ENCODE measurements at places on chromosomes 4 and X. TPM values are rescaled to one million over a fixed set of nuclear protein-coding genes. Genes with fewer than 3 reads are reported as not detected.
A peak's percentile ranks its signal among the peaks of the same experiment; 100 is the strongest.

GRCh38 chrX:53631156-53631555 lies 55.4 kb downstream of the HUWE1 start:
- no peak for DNase-seq

GRCh38 chr4:7128644-7129043 lies 60.8 kb upstream of the GRPEL1 start:
- no peak for DNase-seq

DNA sequence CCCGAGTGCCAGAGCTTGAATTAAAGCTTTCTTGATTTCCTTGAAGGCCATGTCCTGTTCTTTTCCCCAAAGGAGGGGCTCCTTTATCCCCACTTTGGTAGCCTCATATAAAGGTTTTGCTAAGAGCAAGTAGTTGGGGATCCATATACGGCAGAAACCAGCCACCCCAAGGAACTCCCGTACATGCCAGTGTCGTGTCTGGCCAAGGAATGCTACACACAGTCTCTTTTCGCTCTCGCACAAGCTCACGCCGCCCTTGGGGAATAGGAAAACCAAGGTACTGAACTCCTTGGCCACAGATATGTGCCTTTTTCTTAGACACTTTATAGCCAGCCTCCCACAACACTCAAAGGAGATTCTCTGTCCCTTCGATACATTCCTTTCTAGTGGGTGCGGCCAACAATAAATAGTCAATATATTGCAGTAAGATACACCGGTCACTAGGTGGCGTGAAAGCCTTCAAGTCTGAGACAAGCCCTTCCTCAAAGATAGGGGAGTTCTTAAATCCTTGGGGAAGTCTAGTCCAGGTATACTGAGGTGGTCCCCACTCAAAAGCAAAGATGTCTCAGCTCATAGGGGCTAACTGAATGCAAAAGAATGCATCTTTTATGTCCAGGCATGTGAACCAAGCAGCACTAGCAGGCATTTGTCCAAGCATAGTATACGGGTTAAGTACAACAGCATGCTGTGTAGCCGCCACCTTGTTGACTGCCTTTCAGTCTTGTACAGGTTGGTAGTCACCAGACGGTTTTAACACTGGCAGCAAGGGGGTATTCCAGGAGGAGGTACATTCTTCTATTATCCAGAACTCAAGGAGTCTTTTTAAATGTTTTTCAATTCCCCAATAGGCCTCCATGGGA lies 57.8 kb upstream of the XAGE1B start:
- peak; percentile 59 for DNase-seq

GRCh38 chr4:15913631-15913970 lies 24.9 kb downstream of the FGFBP1 start:
- peak; percentile 93 for DNase-seq

GRCh38 chr4:187090401-187090800 lies 366.7 kb upstream of the FAT1 start:
- peak; percentile 75 for DNase-seq

DNA sequence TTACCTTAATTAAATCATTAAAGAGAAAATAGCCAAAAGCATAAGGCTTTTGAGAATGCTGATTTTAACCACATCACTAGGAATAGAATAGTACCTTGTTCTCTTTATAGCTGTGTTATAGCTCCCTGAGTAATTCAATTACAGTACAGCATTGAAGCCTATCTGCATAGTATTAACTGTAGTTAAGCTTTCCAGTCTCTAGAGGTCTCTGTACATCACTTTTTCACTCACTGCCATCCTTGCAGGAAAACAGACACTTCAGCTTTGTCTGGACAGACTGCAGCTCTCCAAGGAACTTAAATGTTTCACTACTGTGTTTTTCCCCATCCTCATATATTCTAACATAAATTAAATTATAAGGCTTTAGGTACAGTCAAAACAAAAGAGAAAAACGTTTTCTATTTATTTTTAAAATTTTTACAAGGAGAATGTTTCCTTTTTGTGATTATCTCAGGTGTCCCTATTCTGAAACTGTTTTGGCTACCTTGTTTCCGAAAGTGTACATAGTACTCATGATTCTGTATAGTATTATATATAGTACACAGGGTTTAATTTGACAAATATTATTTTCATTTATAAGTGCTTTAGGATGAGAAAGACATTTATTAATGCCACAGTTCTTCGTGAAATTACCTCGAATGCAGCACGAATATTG lies 407.9 kb downstream of the PCDH18 start:
- peak; percentile 49 for DNase-seq

GRCh38 chr4:107931775-107932321 lies 499 bp downstream of the CYP2U1 start:
- DNase-seq: no peak

DNA sequence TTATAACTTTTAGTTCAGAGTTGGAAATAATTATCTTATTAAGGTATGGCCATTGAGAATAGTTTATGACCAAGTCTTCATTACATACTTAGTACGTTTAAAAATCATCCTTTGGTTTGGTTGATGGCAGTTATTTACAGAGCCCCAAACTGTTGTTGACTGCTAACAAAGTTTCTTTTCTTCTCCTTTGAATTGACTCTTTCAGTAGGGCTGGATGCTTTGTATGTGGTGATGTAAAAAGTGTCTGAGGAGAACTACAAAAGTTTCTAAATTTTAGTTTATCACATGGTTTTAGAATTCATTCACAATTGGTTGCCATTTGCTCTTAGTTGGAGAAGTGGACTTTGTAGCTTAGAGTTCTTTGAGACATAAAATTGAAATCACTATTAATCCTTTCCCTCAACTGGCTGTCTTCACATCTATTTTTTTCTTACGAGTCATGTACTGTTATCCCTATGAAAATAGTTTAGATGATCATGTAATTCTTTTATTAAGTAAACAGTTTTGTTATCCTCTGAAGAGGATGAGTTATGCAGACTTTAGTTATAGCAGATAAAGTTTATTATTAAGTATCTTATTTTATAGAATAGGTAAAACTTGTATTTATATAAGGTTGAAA lies 14.8 kb downstream of the PTPN13 start:
- no peak for DNase-seq

DNA sequence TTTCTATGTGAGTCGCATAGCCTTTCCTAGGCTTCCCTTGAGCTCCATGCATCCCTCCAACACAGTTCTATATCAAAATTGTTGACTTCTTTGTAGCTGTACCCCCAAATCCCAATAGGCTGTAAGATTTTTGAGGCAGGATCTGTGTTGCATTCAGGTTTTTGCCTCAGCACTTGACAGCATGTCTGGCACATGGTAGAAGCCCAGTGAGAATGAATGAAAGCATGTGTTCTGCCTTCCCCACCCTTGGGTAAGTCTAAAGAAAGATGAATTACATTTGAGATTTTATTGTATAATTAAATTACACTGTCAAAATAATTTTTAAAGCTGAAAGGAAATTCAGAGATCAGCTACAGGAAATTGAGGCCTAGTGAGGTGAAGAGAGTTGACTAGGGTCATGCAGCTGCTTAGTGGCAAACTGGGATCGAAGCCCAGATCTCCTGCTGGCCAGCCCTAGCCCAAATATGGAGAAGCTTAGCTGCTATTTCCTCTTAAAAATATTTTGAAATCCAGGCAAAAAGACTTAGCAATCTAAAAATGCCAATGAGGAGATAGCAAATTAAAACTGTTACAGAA lies 122.5 kb downstream of the SPATA18 start:
- DNase-seq: peak; percentile 7

GRCh38 chr4:41611881-41612871 lies 74.2 kb downstream of the LIMCH1 start:
- peak; percentile 41 for DNase-seq

GRCh38 chr4:27692868-27693634 lies 832.4 kb downstream of the STIM2 start:
- no peak for DNase-seq

DNA sequence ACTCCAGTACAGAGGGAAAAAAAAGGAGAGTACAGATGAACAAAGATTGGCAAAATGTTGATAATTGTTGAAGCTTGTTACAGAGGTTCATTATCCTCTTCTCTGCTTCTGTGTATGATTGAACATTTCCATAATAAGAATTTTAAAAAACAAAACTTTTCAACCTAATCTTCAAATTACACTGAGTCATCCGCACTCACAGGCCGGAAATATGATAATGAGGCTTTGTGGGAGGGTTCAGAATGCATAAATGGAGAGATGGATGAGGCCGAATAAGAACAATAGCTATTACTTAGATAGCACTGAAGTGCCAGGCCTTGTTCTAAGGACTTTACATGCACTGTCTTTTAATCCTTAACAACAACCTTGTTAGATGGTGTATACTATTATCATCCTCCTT lies 4.6 kb upstream of the ERCC6L start:
- DNase-seq: peak; percentile 57

DNA sequence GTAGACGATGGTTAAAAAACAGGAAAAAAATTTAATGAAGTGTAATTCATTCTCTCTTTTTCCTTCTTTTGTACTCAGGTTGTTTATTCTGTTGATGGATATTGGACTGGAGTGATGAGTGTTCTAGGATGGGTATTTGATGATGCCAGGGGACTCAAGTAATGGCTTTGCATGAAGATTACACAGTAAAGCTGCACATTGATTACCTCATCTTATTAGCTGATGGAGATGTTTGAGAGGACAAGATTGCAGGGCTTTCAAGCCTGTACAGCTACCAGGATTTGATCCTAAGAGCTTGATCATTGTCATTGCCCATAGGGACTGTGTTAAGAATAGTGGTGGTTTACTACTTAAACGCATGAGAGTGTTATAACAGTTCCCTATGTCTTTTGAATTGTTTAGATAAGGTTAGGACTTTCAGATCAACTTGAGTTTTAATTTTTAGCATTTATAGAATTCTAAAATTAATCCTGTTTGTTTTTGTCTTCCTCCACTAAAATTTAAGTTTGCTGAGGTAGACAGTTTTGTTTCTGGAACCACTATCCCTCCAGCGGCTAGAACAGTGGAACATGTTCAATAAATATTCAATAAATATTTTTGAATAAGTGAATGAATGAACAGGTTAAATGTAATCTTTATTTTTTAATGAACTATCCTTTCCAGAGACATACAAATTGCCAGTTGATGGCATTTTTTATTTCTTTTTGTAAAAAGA lies 58.2 kb downstream of the GAB1 start:
- DNase-seq: no peak

DNA sequence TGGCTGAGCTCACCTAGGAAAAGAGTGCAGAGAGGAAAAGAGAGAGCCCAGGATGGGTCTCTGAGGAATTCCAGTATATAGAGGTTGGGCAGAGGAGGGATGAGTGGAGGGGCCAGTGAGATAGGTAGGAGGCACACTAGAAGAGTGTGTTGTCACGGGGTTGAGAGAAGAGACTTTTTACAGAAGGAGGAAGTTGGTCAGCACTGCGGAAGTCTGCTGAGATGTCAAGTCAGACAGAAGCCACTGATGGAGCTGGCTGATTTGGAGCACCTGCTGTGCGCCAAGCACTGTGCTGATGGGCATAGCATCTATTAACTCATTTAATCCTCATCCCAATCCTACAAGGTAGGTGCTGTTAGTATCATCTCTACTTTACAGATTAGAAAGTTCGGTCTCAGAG lies 60.4 kb downstream of the EFNB1 start:
- DNase-seq: no peak

DNA sequence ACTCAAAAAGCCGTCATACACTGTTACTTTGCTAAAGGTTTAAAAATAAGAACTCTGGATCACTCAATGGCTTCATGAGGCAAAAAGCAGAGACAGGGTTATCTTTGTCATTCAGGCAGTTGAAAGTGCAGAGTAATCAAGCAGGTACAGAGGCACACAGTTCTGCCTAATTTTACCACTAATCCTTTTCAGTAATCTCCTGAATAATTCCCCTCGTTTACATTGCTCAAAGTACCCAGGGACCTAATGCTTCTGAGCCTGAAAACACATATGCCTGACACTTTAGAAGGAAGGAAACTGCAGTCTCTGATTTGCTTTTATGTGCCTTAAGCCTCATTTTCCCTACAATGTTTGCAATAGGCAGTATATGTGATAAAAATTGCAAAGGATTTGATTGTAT lies 71.4 kb upstream of the TRAM1L1 start:
- no peak for DNase-seq

GRCh38 chr4:102399021-102399420 lies 53.7 kb upstream of the SLC39A8 start:
- DNase-seq: no peak

GRCh38 chr4:153205757-153206156 lies 1.5 kb downstream of the TRIM2 start:
- DNase-seq: peak; percentile 58

GRCh38 chr4:174211622-174212044 lies 71.8 kb downstream of the FBXO8 start:
- DNase-seq: no peak

GRCh38 chr4:8675906-8676305 lies 83.3 kb downstream of the CPZ start:
- no peak for DNase-seq

DNA sequence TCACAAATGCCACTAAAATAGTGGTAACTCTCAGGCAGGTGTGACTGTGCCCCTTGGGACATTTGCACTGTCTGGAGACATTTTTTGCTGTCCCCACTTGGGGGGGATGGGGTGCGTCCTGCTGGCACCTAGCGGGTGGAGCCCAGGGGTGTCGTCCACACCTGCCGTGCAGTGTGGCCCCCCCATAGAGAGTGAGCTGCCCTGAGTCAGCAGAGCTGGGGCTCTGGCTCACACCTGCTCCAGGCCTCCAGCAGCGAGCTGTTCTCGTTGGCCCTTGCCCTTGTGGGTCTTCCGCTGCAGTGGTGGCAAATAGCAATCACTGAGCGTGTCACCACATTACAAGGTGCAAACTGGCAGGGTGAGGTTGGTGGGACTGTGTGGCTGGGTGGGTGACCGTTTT lies 64.6 kb downstream of the CLDN34 start:
- no peak for DNase-seq

- peak; percentile 95 for DNase-seq
These were observed at the start of gene EREG for GRCh38 chr4:74364652-74365491. Gene EREG, plus strand, starts transcription at chr4:74365145. Its CDS starts 164 bp downstream, at chr4:74365309.

DNA sequence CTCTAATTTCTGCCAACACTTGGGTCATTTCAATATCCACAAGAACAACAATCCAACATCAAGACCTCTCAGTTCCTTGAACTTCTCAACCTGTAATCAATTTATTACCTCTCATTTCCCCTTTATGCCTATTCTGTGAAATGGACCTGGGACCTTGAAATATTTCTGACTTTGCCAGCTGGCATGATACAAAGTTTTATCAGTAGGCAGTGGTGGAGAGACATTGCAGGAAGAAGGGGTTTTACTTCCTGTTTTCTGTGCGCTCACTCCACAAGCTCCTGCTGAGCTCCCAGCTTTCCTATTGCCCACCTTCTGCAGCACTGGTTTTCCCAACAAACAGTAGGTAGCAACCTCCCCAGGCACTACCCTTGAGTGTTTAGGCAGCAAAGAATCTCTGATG lies 3.5 kb upstream of the ARHGEF6 start:
- no peak for DNase-seq

Gene SSX3
- total RNA-seq: not detected

Gene DUSP21
- not detected for total RNA-seq

Gene CNOT6L
- 8.4 TPM for total RNA-seq

Gene CLNK
- not detected for total RNA-seq

Gene SYNPO2
- 1.6 TPM for total RNA-seq

Gene F9
- not detected for total RNA-seq

Gene HOPX
- not detected for total RNA-seq

Gene CXCL9
- total RNA-seq: not detected

Gene SPANXA1
- total RNA-seq: 69.2 TPM

Data from RPMI7951 (cell line).